H9 (cell line): ENCODE measurements at places on chromosomes 6 and 20.

DNA sequence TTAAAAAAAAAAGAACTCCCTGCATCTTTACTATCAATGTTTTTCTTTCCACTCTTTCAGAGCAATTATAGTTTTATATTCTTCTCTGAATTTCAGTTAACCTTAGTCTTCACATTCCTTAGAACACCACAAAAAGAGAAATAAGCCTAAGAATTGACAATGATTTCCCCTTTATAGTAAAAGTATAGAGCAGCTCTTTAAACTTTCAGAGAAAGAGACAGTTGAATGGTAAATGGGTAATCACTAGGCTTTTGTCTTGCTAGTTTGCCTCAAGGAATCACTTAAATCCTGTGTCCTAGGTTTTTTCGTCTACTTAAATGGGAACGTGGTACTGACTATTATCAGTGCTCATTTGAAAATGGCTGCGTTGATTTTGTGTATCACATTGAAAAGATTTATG is 31.8 kb downstream of the SLX4IP start:
- H3K4me3 ChIP-seq = peak overlapping the region; percentile 32
- peaks cover 21% of the 10 kb centered on the region for H3K36me3 ChIP-seq
- H3K4me1 ChIP-seq = peaks cover 4% of the 10 kb centered on the region; the same call in 1 of the 2 replicates
- H3K27me3 ChIP-seq = no peaks in the 10 kb centered on the region
- no peak for DNase-seq

DNA sequence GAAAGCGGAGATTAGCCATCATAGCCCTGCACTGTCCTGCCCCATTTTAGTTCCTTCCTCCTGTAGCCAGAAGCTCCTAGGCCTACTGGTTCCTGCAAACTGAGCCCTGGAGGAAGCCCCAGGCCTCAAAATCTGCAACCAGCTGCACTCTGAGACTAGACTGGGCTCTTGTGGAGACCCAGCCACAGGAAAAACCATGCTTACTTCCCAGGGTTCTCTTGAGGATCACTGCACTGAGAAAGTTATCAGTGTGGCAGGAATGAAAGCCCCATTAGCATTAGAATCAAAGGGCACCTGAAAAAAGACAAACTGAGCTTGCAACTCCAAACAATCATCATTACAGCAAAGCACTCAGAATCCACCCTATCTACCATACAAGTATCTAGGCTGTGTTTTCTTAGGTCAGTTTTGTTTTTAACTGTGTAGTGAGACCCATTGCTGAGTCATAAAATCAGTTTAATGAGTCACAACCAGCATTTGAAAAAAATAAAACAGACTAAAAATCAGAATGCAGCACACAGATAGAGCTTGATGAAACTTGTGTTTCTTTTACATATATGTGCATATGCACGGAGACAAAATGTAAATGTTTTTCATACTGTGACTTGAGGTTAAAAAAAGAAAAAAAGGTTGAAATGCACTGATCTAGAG is 91.0 kb downstream of the UNC5CL start:
- peak; percentile 36 for DNase-seq
- H3K4me1 ChIP-seq = peaks cover 17% of the 10 kb centered on the region
- H3K27me3 ChIP-seq = no peaks in the 10 kb centered on the region
- H3K27ac ChIP-seq = peak overlapping the region; percentile 76
- no peaks in the 10 kb centered on the region for H3K36me3 ChIP-seq

GRCh38 chr6:154358019-154358545 is 1.5 kb upstream of the IPCEF1 start:
- no peak overlapping the region for H3K4me3 ChIP-seq
- no peak for DNase-seq
- no peaks in the 10 kb centered on the region for H3K4me1 ChIP-seq
- no peaks in the 10 kb centered on the region for H3K36me3 ChIP-seq

DNA sequence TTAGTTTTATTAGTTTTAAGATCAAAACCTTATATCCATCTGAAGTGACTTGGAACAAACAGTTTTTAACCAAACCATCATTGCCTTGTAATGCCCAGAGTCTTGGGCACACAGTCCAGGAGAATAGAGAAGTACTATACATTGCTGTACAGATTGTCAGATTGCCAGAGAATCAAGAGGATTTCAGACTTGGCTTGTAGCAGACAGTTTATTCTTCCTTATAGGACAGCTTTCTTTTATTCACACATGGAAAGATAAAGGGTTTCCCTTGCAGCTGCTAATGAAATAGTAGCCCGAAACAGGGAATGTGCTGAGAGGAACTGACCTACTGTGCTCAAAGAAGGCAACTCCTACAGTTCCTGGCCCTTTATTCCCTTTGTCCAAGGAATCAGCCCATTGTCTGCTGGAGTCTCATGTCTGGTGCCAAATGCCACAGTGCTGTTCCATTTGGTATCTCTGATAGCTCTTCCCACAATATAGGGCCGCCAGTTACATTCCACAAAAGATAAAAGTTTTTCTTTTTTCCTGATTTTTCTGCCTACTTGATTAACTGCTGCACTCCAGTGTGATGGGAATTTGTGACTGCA is 30.6 kb downstream of the DCBLD1 start:
- H3K4me1 ChIP-seq = no peaks in the 10 kb centered on the region
- DNase-seq = no peak
- H3K4me3 ChIP-seq = no peak overlapping the region
- H3K27me3 ChIP-seq = no peaks in the 10 kb centered on the region
- H3K36me3 ChIP-seq = peaks cover 13% of the 10 kb centered on the region; the same call in 1 of the 2 replicates
- no peak overlapping the region for H3K27ac ChIP-seq

- no peak for DNase-seq
- no peak overlapping the region for H3K4me3 ChIP-seq
- H3K4me1 ChIP-seq = no peaks in the 10 kb centered on the region
- no peaks in the 10 kb centered on the region for H3K27me3 ChIP-seq
- H3K36me3 ChIP-seq = no peaks in the 10 kb centered on the region
These were observed 16.3 kb downstream of the RBM24 start for GRCh38 chr6:17297271-17298080.

- H3K4me1 ChIP-seq = peaks cover 12% of the 10 kb centered on the region; the same call in 1 of the 2 replicates
- no peak for DNase-seq
- H3K27me3 ChIP-seq = no peaks in the 10 kb centered on the region
- no peak overlapping the region for H3K27ac ChIP-seq
- no peak overlapping the region for H3K4me3 ChIP-seq
- peaks cover 10% of the 10 kb centered on the region; the same call in 1 of the 2 replicates for H3K36me3 ChIP-seq
These were observed 198.6 kb downstream of the UST start for GRCh38 chr6:148945301-148946021.

DNA sequence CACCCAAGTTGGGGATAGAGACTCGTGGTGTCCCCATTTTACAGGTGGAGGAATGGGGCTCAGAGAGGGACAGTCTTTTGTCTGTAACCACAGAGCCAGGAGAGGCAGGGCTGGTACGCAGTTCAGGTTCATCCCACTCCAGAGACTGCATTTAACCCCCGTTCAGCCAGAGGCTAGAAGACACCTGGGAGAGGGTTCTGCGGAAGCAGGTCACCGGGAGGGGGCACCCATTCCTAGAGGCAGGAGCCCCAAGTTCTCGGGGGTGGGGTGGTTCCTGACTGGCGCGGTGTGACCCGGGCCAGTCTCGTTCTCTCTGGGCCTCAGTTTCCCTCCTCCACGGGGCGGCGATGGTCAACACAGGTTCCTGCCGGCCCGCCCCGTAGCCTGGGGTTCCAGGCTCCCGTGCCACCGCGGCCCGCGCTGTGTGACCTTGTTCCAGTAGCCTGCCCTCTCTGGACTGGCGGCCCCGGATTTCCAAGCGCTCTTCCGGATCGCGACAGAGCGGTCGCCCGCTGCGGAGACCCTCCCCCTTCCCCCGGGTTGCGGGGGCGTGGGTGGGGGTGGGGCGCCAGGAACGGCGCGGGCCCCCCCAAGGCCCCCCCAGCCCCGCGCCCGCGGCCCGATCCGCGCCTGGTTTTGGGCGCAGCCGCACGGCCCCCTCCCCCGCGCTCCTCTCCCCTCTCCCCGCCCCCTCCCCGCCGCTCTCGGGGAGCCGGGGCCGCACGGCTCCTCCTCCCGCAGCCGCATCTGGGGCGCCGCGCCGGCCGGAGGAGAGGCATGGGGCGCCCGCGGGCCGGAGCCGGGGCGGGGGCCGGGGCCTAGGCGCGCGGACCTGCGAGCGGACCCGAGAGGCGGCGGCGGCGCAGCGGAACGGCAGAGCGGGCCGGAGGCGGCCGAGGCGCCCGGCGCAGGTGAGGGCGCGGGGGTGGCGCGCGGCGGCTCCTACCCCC is at the start of gene DLGAP4:
Gene DLGAP4 (plus strand): TSS at position 738 of the 950 bp plus-strand sequence. CDS start 125,379 bp downstream, outside the sequence.
- peaks cover 5% of the 10 kb centered on the region; the same call in 1 of the 2 replicates for H3K27me3 ChIP-seq
- H3K27ac ChIP-seq = no peak within 1 kb of the TSS
- no peak for DNase-seq
- H3K4me3 ChIP-seq = peak within 1 kb of the TSS; percentile 70
- no peaks in the 10 kb centered on the region for H3K36me3 ChIP-seq
- no peaks in the 10 kb centered on the region for H3K4me1 ChIP-seq

DNA sequence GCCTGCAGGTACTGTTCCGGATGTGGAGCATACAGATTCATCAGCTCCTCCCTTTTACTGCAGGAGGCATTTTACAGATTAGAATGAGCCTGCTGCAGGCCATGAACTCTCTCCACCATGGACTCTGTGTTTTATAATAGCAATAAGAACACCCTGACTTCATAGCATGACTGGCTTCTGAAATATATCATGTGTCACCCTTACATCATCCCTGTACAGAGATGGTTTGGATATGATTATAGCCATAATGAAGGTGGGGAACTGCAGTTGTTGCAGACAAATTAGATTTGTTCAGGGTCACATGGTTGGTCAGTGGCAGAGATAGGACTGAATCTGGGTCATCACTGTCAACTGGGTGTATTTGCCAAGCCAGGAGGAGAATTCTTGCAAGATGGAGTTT is 100.7 kb downstream of the FOXO3 start:
- H3K27ac ChIP-seq = no peak overlapping the region
- DNase-seq = no peak
- 0 out of 2 replicates have a peak, but pooled peaks cover 2% of the 10 kb centered on the region for H3K4me1 ChIP-seq

DNA sequence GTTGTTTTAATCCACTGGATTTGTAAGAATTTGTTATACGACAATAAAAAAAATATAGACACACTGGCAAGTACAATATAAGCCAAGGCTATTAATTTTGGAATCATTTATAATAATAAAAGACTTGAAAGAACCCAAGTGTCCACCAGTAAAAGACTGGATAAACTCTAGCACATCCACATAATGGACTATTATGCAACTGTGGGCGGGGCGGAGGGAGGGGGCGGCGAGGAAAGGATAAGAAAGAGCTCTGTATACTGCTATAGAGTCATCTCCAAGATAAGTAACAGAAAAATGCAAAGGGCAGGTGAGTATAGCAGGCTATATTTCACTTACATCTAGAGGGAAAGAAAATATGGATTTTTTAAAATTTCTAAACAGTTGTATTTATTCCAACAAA is 123.3 kb downstream of the TBC1D32 start:
- H3K27me3 ChIP-seq = no peaks in the 10 kb centered on the region
- DNase-seq = no peak
- no peaks in the 10 kb centered on the region for H3K4me1 ChIP-seq
- H3K36me3 ChIP-seq = peaks cover 8% of the 10 kb centered on the region
- no peak overlapping the region for H3K4me3 ChIP-seq

DNA sequence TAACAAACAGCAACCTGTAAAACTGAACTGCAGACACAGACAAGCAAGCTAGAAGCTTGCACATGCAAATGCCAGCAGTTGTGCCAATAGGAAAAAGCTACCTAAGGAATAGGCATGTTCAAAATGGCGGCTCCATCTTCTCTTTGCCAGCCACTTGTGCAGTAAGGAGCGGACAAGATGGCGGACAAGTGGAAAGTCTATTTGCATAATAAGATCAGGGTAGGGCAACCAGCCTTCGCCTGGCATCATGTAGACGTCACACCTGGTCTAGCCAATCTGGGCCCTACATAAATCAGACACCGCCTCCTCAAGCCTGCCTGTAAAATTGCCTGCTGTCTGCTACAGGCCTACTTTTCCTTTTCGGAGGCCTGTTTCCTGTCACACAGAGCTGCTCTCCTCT is 18.0 kb downstream of the C6orf52 start:
- peak; percentile 36 for DNase-seq
- H3K4me3 ChIP-seq = no peak overlapping the region
- no peaks in the 10 kb centered on the region for H3K4me1 ChIP-seq
- H3K27ac ChIP-seq = no peak overlapping the region
- H3K36me3 ChIP-seq = no peaks in the 10 kb centered on the region

GRCh38 chr20:20612251-20612650 is 100.2 kb downstream of the RALGAPA2 start:
- no peaks in the 10 kb centered on the region for H3K27me3 ChIP-seq
- no peak for DNase-seq
- peaks cover 4% of the 10 kb centered on the region; the same call in 2 of the 3 replicates for H3K36me3 ChIP-seq
- no peak overlapping the region for H3K4me3 ChIP-seq

DNA sequence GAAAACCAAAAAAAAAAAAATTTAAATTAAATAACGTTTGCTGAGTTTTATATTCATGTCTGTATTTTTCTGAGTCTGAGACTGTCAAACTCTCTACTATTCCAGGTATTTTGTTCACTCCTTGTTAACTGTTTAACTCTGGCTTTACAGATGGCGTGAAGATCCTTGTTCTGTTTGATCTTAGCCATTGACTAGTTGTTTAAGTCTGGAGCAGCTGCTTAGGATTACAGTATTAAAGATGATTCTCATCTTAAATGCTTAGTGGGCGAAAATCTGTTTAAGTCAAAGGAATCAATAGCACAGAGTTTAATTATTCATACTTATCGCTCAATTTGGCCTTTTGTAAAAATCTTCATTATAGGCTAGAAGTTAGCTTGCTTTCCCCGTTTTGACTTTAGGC is 2.4 kb downstream of the PHACTR2 start:
- H3K36me3 ChIP-seq = peaks cover 22% of the 10 kb centered on the region
- peak overlapping the region; percentile 82 for H3K4me3 ChIP-seq
- DNase-seq = no peak
- peaks cover 3% of the 10 kb centered on the region; the same call in 1 of the 2 replicates for H3K4me1 ChIP-seq

DNA sequence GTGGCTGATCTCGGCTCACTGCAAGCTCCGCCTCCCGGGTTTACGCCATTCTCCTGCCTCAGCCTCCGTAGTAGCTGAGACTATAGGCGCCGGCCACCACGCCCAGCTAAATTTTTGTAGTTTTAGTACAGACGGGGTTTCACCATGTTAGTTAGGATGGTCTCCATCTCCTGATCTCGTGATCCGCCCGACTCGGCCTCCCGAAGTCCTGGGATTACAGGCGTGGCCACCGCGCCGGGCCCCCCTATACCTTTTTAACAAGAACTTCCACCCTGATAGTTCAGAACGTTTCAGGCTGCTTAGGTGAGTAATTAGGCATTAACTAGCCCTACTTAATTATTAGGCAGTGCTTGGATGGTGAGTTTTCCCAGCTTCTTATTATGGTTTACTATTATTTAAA is 552.5 kb downstream of the BCKDHB start:
- H3K27ac ChIP-seq = no peak overlapping the region
- DNase-seq = no peak
- H3K27me3 ChIP-seq = no peaks in the 10 kb centered on the region
- no peaks in the 10 kb centered on the region for H3K4me1 ChIP-seq

- H3K36me3 ChIP-seq = no peaks in the 10 kb centered on the region
- H3K27ac ChIP-seq = no peak overlapping the region
- no peak overlapping the region for H3K4me3 ChIP-seq
- H3K4me1 ChIP-seq = peaks cover 11% of the 10 kb centered on the region; the same call in 1 of the 2 replicates
- DNase-seq = no peak
These were observed 114.4 kb upstream of the ARMC2 start for GRCh38 chr6:108733706-108734265.
